ENCODE measurements at places on chromosomes 1 and 21. TPM values are rescaled to one million over a fixed set of nuclear protein-coding genes. Genes with fewer than 3 reads are reported as not detected.

- no peak for DNase-seq
These were observed 30.0 kb upstream of the MACF1 start for GRCh38 chr1:39174390-39175081.

The FUCA1 gene
- total RNA-seq = 44.4 TPM

DNA sequence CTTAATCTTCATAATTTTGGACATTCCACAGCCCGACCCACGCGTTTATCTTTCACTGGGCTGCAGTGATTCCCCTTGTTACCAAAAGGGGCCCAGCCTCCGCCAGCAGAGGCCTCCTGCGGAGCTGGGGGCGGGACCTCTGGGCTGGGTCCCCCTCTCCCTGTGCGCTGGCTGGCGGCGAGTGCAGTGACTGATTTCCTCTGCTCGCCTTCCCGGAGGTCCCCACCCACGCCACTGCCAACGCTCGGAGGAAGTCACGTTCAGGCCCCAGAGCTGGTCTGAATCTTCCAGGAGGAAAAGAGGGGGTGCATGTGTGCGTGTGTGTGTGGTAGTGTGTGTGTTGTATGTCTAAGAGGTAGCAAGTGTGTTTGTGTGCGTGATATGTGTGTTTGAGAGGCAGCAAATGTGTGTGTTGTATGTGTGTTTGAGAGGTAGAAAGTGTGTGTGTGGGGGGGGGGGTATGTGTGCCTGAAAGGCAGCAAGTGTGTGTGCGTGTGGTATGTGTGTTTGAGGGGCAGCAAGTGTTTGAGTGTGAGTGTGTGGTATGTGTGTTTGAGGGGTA is 35.0 kb upstream of the JAK1 start:
- peak; percentile 90 for DNase-seq

- DNase-seq = no peak
These were observed 736.4 kb downstream of the MATN1 start for GRCh38 chr1:29986986-29987385.

DNA sequence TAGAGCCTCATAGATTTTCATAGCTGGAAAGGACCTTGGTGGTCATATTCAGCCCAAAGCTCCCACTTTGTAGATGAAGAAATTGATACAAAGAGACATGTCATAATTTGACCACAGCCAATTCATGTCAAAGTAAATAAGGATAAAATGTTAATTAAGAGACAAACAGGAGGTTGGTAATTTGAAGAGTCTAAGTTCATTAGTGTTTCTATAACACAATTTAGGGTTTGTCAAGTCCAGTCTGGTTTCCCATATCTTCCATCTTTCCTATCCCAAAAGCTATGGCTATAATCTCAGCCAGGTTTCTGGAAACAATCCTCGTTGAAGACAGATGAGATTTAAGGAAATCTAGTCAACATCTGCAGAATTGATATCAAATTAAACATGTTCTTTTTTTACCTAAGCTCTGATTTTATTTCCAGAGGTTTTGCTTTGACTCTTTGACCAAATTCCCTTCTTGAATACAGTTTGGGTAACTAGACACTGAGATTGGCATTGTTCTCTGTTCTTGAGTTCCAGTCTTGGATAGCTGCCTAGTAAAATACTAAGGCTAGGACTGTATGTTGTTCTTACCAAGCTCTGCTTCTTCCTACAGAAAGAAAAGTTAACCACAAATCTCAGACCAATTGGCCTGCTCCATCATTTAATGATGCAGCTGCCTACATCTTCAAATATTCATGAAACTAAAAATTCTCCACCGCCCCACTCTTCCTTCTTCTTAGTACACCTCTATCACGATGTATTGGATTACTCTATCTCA is 62.0 kb downstream of the SLC44A5 start:
- no peak for DNase-seq

The RSPH1 gene
- total RNA-seq = 0.84 TPM

- no peak for DNase-seq
These were observed 293.5 kb downstream of the MRPL39 start for GRCh38 chr21:25313829-25314228.

DNA sequence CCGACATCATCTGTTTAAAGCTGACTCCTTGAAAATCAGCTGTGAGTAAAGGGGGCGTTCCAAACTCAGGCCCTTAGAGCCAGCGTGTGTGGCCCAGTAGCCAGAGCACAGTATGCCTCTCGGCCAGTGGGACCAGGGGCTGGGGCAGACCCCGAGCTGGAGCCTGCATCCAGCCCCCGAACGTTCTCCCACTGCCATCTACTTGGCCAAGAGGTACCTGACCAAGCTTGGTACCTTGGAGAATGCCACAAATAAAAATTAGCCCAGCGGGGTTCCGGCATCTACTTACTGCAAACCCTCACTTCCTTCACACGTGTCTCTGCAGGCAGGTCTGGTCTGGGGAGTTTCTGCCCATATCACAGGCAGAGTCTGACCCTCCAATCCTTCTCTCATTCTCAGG is 56.7 kb upstream of the COL6A2 start:
- DNase-seq = no peak

The CELA3A gene
- total RNA-seq = not detected

GRCh38 chr1:192559115-192560006 is 16.2 kb upstream of the RGS1 start:
- no peak for DNase-seq

The FOXE3 gene
- not detected for total RNA-seq

- peak; percentile 50 for DNase-seq
These were observed 89.2 kb downstream of the TRIM11 start for GRCh38 chr1:228317411-228317828.

DNA sequence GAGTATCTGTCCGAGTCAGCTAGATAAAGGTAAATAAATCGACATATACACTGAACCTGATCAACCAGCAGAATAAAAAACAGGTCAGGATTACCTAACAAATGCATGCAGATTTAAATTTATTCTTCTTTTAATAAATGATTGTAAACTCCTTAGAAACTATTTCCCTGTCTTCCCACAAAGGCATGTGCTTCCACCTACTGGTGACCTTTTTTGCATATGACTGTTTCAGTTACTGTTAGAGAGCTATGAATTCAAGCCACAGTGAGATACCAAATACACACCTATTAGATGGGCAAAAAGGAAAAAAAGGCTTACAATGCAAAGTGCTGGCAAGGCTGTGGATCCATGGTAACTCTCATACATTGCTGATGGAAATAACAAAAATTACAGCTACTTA is 957.4 kb upstream of the NCAM2 start:
- no peak for DNase-seq

- DNase-seq = no peak
These were observed 336.4 kb upstream of the FMN2 start for GRCh38 chr1:239755107-239755912.

The PLA2G5 gene
- 4.9 TPM for total RNA-seq

GRCh38 chr1:152869808-152870419 is 8.2 kb upstream of the SMCP start:
- no peak for DNase-seq

GRCh38 chr1:53871221-53871620 is 18.4 kb downstream of the YIPF1 start:
- no peak for DNase-seq

The LCE2B gene
- total RNA-seq = not detected

The BNIPL gene
- total RNA-seq = 5.2 TPM

DNA sequence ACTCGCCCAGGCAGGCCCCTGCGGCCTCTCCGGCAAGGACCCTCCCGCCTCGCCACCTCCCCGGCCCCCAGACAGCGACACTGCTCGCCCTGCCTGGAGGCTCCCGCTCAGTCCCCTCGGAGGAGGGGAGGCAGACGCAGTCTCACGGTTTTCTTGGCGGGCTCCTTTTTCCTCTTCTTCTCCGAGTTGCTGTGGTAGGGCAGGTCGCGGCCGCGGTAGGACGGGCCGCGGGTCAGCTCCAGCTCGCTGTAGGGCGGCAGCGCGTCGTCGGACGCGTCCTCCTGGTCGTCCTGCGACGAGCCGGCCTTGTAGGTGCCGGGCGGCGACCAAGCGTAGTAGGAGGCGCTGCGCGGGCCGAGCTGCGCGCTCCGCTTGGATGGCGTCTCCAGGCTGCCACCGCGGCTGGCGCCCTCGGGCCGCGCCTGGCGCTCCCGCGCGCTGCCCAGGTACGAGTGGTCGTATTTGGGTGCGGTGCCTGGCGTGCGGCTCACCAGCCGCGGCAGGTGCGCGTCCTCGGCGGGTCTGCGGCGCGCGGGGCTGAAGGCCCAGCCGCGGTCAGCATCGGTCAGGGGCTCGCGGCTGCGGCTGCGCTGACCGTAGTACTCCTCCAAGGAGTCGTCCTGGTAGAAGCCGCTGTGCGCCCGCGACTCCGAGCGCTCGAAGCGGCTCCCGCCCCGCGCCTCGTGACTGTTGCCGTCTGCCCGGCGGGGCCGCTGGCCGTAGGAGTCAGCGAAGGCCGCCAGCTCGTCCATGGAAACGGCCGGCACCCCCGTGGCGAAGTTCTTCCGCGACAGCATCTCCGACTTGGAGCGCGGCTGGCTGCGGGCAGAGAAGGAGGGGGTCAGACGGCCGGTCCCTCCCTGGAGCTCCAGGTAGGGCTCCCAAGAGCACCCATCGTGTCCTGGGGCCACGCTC is 44.8 kb upstream of the TADA1 start:
- peak; percentile 60 for DNase-seq

GRCh38 chr1:89312572-89312971 is 39.9 kb upstream of the GBP5 start:
- no peak for DNase-seq

GRCh38 chr1:190540366-190540765 is 62.7 kb upstream of the BRINP3 start:
- DNase-seq = no peak

DNA sequence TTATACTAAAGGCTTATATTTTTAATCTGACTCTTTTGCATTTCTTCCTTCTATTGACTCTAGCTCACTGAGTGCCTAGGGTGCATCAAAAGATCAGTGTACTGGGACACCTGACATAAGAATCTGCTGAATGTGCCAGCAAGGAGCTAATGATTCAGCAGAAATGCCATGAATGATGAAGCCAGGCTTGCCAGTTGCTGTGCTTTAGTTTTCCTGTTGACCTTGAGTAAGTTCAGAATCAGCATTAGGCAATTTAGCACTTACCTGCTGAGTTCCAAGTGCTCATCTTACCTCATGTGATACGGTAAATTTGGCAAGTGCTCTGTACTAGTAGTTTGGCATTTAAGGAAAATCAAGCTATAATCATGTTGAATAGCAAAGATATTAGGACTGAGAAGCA is 523.2 kb upstream of the B3GALT2 start:
- DNase-seq = no peak

- no peak for DNase-seq
These were observed 48.8 kb upstream of the RAP1A start for GRCh38 chr1:111570781-111571181.

DNA sequence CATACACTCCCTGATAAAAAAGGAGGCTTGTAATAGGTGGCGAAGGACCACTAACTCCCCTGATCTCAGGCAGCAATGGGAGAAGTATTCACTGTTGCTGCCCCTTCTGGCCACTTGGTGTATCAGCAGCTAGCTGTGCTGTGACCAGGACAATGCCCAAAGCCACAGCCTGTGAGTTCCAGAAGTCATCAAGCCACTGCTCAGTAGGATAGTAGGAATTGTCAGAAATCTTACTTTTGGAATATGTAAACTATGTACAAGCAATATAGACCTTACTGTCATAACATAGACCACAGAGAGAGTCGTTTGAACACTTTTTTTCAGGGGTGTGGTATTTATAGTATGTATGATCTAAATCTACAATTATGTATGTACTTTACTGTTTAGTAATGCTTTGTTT is 248.3 kb upstream of the CAMK1G start:
- DNase-seq = no peak

GRCh38 chr1:914131-914890 is 9.4 kb upstream of the SAMD11 start:
- peak; percentile 25 for DNase-seq

DNA sequence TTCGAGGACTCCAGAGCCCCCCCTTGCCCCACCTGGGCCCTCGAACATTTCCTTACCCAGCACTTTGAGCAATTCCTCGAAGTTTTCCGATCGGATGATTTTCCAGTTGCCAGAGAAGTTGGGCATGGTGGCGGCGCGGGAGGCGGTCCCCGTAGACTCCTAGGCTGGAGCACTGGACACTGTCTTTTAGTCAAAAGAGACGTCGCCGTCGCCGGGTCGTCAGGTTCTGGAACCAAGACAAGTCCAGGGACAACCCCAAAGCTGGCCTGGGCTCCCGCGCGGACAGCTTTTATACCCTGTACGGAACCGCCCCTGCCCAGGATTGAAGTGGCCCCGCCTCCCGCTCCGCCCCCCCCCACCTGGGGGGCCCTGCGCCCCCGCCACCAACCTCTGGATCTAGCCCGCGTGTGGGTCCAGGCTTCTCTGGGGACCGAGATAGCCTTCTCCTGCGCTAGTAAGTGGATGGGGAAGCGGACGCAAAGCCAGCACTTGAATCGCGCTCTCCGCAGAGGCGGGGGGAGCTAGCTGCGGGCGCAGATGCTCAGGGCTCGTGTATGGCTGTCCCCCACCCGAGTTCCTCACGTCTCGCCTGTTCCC is at the start of gene CRABP2:
TSS of gene CRABP2 (minus strand) at position 263 of the 597 bp plus-strand sequence. CDS start at position 126, 137 bp downstream.
- no peak for DNase-seq

DNA sequence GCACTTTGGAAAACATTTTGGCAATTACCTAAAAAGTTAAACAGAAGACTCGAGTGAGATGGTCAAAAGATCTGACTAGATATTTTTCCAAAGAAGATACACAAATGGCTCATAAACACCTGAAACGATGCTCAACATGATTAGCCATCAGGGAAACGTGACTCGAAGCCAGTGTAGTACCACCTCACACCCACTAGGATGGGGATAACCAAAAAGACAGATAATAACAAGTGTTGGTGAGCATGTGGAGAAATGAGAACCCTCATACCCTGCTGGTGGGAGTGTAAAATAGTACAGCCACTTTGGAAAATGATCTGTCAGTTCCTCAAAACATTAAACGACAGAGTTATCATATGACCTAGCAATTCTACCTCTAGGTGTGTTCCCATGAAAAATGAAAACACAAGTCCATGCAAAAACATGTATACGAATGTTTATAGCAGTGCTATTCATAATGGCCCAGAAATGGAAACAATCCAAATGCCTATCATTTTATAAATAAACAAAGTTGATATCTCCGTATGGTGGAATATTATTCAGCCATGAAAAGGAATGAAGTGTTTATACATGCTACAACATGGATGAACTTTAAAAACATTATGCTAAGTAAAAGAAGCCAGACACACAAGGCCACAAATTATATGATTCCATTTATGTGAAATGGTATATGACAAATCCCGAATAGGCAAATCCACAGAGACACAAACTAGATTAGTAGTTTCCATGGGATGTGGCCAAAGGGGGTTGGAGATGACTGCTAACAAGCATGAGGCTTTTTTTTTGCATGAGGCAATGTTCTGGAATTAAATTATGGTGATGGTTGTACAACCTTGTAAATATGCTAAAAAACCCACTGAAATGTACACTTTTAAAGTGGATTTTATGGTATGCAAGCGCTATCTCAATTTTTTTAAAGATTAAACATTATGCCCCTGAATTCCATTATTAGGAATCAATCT is 625.3 kb downstream of the KIF26B start:
- DNase-seq = no peak
